ENCODE measurements at places on chromosomes 5 and 9. TPM values are rescaled to one million over a fixed set of nuclear protein-coding genes. Genes with fewer than 3 reads are reported as not detected.

DNA sequence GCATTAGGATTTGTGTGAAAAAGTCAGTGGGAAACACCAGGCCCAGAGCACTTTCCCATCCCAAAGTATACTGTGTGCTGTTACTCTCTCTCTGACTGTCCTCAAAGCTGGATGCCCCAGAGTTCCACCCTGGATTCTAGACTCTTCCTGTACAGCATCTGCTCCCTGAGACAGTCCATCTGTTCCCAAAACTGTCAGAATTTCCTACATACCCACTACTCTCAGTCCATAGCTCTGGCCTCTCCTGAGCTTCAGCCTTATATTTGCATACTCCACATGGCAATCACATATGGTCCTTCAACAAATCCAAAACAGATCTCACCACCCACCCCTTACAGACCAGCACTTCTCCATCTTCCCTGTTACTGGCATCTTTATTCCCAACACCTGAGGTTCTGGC, 9.5 kb downstream of the ELP1 start:
- DNase-seq: no peak

GRCh38 chr5:158471535-158471924, 612.6 kb upstream of the CLINT1 start:
- no peak for DNase-seq

GRCh38 chr9:107046692-107047091, 183.7 kb downstream of the ZNF462 start:
- no peak for DNase-seq

GRCh38 chr9:32251539-32251938, 132.9 kb upstream of the ACO1 start:
- DNase-seq: no peak

- no peak for DNase-seq
Observed at GRCh38 chr5:40945111-40945510, 35.8 kb downstream of the C7 start.

DNA sequence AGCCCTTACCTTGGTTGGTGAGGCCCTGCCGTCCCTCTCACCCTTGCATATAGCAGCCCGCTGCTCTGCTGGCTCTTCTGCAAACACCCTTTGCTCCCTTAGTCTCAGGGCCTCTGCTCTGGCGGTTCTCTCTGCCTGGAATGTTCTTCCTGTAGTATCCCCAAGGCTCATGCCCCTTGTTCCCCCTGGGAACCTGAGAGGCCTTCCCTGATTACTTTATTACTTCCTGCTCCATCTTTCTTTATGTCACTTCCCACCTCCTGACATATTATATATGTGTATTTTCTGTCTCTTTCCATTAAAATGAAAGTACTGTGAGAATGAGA, 73.9 kb upstream of the SPRY4 start:
- no peak for DNase-seq

DNA sequence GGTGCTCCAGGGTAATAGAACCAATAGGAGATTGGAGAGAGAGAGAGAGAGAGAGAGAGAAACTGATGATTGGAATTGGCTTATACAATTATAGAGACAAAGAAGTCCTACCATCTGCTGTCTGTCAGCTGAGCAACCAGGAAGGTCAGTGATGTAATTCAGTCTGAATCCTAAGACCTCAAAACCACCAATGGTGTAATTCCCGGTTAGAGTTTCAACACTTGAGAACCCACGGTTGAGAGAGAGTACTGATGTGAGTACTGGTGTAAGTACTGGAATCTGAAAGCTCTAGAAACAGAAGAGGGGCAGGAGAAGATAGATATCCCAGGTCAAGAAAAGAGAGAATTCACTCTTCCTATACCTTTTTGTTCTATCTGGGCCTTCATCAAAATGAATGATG, 775.8 kb downstream of the EFNA5 start:
- no peak for DNase-seq

GRCh38 chr9:14868772-14869583, 41.2 kb downstream of the FREM1 start:
- DNase-seq: no peak

The DMRT3 gene
- total RNA-seq: not detected
